ENCODE measurements at places on chromosomes 4 and X.

- DNase-seq: no peak
These were observed 93.6 kb downstream of the ATXN3L start for GRCh38 chrX:13226214-13226613.

DNA sequence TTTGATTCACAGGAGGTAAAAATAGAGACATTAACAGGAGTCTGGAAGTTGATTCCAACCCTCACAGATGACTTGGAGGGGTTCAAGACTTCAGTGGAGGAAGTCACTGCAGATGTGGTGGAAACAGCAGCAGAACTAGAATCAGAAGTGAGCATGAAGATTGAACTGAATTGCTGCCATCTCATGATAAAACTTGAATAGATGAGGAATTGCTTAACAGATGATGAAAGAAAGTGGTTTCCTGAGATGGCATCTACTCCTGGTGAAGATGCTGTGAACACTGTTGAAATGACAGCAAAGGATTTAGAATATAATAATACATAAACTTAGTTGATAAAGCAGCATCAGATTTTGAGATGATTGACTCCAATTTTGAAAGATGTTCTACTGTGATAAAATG is 76.5 kb downstream of the RELL1 start:
- DNase-seq: no peak

DNA sequence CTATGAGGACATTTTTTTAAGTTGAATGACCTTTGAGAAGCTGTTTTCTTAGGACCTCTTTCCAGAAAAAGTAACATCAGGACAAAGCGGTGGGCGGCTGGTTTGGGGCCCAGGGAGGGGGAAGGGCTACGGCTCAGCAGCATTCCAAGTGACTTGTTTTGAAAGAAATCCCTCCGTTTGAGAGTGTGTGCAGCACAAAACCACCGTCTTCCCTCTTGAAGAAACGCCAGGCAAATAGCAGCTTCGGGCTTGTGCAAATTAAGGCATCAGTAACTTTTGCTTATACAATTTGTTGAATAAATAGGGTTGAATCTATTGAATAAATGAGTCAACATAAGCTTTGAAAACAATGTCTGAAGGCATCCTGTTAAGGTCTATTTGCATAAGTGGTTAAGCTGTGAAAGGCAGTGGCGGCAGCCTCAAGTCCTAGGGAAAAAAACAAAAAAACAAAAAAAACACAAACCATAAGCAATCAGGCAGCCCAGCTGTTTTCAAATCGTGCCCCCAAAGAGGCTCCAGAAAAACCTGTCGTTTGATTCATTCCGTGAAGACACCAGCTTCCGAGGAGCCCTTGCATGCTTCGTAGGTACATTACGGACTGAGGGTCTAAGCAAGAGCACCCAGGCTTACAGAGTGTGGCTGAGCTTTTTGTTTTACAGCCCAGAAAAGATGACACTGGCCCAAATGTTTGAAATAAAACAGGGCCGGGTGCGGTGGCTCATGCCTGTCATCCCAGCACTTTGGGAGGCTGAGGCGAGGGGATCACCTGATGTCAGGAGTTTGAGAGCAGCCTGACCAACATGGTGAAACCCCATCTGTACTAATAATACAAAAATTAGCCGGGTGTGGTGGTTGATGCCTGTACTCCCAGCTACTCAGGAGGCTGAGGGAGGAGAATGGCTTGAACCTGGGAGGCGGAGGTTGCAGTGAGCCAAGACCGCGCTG is 103.7 kb downstream of the CRLF2 start:
- no peak for DNase-seq

DNA sequence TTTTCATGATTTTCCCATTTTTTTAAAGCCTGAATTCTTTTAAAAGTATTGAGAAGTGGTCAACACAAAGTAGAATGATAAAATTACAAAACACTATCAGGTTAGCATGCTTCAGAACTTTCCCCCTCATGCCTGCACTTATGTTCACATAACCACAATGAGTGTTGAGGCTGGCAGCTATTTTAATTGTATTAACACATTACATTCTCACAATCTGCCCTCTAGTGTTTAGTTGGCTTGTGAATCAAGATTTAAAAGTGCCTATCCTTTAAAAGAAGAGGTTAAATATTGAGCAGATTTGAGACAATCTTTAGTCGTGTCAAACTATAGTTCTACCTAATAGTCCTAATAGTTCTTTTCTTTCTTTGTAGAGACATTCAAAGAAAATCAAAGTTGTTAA is 93.6 kb upstream of the NAP1L5 start:
- DNase-seq: no peak

DNA sequence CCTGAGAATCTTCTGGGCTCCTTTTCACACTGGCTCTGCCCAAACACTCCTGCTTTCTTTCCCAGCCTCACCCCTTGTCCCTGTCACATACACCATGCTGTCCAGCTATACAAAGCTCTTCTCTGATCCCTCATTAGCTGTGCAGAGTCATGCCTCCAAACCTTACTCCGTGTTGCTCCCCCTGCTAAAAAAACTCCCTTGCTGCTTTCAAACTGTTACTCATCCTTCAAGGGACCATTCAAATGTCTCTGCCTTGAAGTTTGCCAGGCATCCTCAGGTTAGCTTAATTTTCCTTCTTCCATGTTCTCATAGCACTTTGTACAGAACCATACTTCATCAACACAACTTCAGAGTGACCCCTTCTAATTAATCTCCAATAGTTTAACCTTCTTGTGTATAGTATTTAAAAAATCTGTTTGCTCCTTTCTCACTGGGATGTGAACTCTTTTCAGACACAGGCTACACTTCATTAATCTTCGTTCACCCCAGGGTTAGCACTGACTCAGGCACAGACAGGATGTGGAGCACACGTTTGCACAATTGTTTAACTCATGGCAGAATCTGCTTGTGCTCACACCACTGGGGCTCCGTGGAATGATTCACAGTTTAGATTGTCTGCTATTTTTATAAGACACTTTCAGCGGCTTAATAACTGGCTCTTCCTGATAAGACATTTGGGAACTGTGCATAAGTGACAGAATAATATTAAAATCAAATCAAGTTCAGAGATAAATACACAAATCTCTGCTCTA is 21.4 kb upstream of the SEL1L3 start:
- DNase-seq: no peak

- DNase-seq: peak; percentile 62
These were observed 14.0 kb upstream of the ZCCHC18 start for GRCh38 chrX:104098151-104098808.

GRCh38 chr4:7419961-7420660 is 14.6 kb downstream of the PSAPL1 start:
- no peak for DNase-seq

DNA sequence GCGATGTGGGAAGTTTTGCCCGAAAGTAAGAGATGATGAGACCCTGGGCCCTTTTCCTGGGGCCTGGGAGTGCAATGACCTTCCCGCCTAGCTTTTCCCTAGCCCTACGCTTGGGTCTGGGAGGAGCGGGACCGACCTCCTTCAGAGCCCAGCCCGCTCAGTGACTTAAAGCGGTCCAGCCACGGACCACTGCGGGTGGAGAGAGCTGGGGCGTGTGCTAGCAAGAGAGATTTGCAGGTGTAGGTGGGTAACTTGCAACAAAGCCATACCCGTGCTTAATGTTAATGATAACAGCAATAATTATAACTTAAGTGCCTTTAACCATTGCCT is 503 bp upstream of the PDE5A start:
- no peak for DNase-seq

DNA sequence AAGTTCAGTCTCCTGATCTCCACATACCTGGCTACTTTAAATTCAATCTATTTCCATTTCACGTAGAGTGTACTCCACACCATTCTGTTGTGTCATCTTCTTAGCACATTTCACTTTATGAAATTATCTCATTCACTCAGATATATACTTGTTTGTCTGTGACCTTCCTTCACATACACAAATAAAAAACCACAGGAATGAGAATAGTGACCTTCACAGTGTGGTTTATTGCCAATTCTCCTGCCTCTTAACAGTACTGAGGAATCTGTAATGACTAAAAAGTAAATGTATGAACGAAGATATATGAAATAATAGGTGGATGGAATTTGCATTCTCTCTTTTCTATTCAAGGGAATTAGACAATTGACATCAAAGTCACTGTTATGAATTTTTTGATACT is 183.9 kb upstream of the PCDH7 start:
- no peak for DNase-seq

DNA sequence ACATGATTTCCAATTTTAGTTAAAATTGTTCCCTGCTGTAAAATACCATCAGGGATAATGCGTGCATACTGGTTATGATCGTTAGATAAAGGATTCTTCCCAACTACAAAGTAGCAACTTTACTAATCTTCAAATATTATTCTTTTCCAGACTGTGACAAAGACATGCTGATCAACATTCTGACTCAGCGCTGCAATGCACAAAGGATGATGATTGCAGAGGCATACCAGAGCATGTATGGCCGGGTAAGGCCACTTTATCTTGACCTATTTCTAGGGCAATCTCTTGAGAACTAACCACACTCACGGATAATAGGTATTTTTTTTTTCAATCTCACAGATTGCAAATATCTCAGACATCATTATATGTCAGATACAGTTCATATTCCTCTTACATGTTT is 47.0 kb downstream of the ANXA10 start:
- DNase-seq: no peak

DNA sequence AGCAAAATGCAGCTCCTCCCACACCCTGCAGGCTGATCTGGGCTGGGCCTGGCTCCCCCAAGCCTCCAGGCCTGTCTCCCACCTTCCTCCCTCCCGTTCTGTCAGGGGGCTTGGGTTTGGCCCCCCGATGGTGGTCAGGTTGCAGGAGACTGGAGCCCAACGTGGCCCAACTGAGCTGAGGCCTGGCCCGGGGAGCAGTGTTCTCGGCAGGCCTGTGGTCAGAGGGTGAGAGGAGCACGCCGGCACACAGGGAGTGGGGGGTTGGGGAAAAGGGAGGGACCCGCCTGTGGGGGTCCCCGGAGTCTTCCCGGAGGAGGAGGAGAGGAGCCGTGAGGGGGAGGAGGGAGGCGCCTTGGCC is 43.2 kb upstream of the NKX1-1 start:
- no peak for DNase-seq

DNA sequence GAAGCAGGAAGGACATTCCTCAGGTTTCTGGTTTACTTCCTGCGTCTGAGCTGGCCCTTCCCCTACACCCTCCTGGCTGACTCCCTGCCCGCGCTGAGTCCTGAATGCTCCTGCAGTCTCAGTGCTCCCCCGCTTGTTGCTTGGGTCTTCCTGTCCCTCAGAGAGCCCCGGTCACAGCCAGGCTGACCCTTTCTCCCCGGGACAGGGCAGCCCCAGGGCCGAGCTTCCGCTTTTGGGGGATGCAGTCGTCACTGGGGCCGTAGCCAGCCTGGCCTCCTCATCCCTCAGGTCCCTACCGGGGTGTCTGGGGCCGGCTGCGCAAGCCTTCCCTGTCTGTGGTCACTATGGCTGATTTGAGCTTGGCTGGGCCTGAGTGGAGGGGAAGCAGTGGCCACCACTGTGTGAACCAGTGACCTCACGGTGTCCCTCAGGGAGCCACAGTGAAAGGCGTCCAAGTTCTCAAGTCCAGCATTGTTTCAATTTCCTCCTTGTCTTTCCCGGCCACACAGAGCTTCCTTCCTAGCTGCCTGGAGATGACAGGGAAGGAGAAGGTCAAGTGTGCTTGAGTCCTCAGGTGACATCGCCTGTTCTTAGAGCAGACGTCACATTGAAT is 34.1 kb upstream of the ASMTL start:
- DNase-seq: no peak

DNA sequence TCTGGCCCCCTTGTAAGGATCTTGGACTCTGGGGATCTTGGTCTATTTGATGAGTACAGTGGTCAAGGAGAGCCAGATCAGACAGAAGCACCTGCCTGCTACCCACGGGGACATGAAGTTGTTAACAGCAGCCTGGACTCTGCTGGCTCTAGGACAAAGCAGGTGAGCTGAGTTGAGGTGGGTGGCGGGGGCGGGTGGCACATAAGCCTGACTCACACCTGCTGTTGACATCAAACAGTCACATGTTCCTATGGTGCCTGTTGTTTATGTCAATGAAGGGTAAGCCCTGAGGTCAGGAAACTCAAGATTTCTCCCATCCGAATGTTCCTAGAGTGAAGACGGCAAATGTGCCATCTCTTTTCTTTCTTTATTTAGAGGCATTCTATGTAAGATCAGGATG is 50.1 kb upstream of the CLNK start:
- DNase-seq: no peak

DNA sequence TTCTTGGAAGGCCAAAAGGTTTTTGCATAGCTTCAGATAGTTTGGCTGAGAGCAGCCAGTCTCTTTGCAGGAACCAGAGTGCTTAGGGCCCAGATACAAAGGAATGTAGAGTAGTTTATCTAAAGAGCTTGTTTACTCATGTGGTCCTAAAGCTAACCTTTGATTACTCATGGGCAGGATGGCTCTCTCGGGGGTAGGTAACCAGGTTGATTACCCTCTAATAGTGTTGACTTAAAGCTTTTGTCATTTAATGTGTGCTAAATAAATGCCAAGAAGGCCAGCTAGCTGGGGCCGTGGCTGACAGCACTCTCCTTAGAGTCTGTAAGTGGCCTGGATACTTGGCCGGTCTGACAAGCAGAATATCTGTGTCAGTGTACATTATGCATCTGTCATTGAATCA is 69.7 kb upstream of the MAGEB16 start:
- no peak for DNase-seq

GRCh38 chrX:103275947-103276567 is 493 bp downstream of the TCEAL5 start:
- no peak for DNase-seq

DNA sequence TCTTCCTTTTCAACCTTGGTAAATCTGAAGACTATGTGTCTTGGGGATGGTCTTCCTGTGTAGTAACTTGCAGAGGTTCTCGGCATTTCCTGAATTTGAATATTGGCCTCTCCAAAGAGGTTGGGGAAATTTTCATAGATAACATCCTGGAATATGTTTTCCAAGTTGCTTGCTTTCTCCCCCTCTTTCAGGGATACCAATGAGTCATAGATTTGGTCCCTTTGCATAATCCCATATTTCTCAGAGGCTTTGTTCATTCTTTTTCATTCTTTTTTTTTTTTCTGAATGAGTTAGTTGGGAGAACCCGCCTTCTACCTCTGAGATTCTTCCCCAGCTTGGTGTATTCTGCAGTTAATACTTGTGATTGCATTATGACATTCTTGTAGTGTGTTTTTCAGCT is 549.2 kb upstream of the AMOT start:
- DNase-seq: no peak

- no peak for DNase-seq
These were observed 50.8 kb downstream of the HTRA3 start for GRCh38 chr4:8320386-8320750.

DNA sequence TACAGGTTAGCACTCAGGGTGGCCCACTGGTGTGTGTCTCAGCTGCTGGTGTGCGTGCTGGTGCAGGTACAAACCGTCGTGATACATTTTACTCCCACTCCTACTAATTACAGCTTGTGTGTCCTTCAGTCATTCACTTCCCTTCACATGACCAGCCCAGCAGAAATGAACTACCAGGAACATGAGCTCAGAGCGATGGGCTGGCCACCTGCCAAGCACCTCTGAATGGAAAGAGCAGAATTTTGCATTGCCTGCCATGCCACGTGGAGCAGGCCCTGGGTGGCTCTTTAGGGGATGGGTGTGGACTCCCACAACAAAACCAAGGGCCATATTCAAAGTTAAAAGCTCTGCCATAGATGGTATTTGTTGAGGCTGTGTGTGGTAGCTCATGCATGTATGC is 58.9 kb upstream of the PGM2 start:
- DNase-seq: no peak
